ENCODE measurements at places on chromosomes 16 and 17. TPM values are rescaled to one million over a fixed set of nuclear protein-coding genes. Genes with fewer than 3 reads are reported as not detected.

ERAL1 gene
- total RNA-seq: 38.7 TPM

COPS3 gene
- 51.6 TPM for total RNA-seq

CXCL16 gene
- total RNA-seq: 14.1 TPM

KRT14 gene
- total RNA-seq: 0.29 TPM

TXNL4B gene
- 13.3 TPM for total RNA-seq

SLC47A1 gene
- 20.4 TPM for total RNA-seq

CCDC78 gene
- total RNA-seq: 0.93 TPM
